ENCODE measurements at places on chromosomes 3 and 15.

DNA sequence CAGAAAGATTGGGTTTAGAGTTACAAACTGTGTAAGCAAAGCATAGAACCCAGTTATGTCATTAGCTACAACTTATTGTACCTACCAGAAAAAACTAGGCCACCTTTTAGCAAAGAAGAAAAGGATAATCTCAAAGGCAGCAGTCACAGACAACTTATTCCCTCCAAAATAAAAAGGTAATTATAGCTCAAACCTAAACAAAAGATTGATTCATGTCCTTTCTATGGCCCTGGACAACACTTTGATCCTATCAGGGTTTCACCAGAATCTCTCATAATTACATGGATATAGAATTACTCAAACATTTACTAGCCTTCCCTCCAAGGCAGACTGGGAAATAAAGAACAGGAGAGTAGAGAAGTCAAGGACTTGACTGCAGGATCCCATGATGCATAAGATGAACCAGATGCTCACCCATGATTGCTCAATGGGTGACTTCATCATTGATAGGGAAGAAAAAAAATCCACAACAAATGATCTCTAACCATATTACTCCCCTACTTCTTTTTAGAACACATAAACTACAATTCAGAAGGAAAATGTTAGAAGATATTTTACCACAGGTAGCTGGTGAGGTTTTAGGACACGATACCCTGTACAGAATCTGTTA lies 17.4 kb downstream of the DET1 start:
- no peak for DNase-seq

DNA sequence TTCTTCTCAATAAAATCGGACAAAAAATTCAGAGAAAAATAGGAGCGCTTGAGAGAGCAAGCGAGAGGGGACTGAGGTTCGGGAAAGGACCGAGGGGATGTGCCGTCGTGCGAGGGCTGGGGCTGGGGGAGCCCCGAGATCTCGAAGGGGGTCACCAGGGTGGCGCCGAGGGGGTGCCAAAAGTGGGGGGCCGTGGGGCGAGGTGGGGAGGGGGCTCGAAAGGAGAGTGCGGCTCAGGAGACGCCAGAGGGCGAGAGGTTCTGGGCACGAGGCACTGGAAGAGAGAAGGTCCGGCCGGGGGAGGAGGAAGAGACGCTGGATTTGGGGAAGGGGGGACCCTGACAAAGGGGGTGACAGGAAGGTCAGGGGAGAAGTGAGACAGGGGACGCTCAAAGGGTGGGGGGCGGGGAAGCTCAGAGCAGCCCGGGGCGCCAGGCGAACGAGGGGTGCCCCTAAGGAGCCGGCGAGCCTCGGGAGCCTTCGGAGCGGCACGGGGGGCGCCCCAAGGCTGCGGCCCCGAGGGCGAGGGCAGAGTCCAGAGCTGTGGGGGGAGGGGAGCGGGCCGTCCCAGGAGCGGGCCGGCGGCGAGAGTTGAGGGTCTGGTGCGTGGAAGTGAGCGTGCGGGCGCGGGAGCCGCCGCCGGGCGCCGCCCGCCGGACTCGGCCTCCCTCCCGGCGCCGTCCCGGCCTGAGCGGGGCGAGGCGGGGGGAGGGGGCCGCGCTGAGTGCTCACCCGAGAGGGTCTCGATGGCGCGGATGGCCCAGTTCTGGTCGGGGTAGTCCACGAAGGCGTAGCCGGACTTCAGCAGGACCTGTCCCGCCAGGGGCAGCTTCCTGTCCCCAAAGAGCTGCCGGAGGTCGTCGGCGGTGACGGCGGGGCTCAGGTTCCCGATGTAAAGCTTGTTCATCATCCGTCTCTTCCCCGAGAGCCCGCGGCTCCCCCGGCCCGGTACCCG lies 514 bp downstream of the IGF2BP2 start:
- DNase-seq: no peak

GRCh38 chr3:67335813-67336212 lies 318.6 kb downstream of the SUCLG2 start:
- no peak for DNase-seq

DNA sequence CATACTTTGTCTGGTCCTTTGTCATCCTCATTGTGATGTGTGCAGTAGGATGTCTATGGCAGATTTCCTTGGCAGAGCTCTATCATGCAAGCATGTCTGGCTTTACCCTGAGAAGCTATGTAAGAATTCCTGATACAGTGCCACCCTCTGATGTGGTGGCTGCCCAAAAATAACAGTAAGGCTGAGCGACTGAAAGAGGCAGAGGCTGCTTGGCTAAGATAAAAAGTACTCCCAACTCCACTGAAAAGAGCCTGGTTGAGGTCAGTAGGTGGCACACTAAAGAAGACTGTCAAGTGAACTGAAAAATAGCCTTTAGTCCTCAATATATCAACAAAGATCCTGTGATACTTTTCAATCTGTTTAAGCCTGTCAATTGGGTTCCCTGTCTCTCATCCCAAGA lies 31.7 kb downstream of the BTLA start:
- DNase-seq: no peak

- DNase-seq: no peak
Measured at GRCh38 chr3:151839313-151839631, 25.4 kb downstream of the AADAC start.

- no peak for DNase-seq
Measured at GRCh38 chr3:100682056-100682853, 27.0 kb upstream of the TFG start.

DNA sequence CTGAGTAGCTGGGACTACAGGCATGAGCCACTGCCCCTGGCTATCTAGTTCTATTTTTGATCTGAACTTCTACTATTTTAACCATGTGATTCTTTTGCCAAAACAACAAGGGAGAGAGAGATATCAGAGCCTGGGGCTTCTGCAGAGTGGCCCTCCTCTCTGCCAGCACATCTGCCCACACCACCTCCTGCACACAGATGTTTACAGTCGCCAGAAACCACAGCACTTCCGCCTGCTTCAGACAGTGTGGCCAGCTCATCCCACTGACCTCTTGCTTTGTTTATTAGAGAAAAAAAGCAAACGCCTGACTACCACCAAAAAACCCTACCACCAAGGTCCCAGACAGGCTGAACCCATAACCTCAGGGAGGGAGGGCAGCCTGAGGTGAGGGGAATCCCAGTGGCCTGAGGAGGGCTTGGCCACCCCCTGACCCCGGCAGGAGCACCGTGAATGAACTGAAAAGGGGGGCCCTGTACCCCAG lies 85.9 kb upstream of the ABHD2 start:
- DNase-seq: no peak

GRCh38 chr3:44803298-44803697 lies 41.7 kb downstream of the KIF15 start:
- DNase-seq: no peak

- DNase-seq: no peak
Measured at GRCh38 chr3:10106919-10107318, 1.1 kb downstream of the FANCD2OS start.

DNA sequence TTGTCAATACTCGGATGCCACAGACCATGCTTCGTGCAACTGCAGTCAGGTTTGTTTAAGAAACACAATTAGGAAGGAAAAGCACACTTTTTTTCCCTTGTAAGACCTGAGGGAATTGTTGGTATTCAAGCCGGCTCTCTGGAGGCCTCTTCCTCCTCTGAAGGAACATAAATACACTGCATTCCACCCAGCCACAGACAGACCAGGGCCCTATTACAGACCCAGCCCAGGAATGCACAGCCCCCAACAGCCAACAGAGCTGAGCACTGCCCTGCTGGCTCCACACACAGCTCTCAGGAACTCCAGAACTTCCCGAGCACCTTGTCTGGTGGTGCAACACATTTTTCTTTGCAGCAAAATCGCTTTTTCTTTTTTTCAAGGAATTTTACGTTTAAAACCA lies 488.7 kb upstream of the PROK2 start:
- no peak for DNase-seq

- no peak for DNase-seq
Measured at GRCh38 chr15:40364251-40364650, 6.2 kb downstream of the DISP2 start.

- DNase-seq: no peak
Measured at GRCh38 chr3:74080056-74080461, 455.3 kb upstream of the PDZRN3 start.

GRCh38 chr15:70950953-70951352 lies 58.3 kb downstream of the LRRC49 start:
- DNase-seq: no peak

GRCh38 chr3:110849064-110849463 lies 222.6 kb upstream of the NECTIN3 start:
- no peak for DNase-seq

GRCh38 chr15:60699845-60700244 lies 220.9 kb upstream of the ICE2 start:
- DNase-seq: no peak

DNA sequence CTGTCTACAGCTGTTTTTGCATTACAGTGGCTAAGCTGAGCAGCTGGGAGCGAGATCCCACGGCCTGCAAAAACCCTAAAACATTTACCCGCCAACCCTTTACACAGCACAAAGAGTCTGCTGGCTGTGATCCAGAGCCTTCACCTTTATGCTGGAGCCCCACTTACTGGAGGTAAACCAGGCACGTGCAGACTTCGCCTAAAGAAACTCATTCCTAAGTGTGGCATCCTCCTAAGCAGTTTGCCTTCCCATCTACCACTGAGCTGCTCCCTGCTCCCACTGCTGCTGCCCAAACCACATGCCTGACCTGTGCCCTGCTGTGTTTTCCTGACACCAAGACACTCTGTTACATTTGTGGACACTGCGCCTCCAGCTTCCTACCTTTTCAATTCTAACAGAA lies 53.0 kb downstream of the CHSY1 start:
- no peak for DNase-seq

DNA sequence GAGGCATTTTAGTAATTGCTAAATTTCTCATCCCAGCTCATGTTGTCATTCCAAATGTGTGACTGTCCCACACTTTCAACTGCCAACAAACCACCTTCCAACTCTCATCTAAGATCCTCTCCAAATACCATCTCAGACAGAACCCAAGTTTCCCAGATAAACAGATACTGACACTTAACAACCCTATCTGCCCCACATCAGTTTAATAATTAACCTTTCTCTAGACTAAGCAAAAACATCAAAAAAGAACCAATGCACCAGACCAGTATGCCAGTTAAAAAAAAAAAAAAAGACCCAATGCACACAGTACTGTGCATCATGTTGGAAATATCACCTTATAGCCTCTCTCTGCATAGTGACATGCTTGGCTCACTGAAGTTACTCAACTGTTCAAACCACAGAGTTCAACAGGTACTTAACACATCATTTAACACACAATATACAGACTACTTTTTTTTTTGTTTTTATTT lies 5.5 kb downstream of the SFMBT1 start:
- DNase-seq: no peak

DNA sequence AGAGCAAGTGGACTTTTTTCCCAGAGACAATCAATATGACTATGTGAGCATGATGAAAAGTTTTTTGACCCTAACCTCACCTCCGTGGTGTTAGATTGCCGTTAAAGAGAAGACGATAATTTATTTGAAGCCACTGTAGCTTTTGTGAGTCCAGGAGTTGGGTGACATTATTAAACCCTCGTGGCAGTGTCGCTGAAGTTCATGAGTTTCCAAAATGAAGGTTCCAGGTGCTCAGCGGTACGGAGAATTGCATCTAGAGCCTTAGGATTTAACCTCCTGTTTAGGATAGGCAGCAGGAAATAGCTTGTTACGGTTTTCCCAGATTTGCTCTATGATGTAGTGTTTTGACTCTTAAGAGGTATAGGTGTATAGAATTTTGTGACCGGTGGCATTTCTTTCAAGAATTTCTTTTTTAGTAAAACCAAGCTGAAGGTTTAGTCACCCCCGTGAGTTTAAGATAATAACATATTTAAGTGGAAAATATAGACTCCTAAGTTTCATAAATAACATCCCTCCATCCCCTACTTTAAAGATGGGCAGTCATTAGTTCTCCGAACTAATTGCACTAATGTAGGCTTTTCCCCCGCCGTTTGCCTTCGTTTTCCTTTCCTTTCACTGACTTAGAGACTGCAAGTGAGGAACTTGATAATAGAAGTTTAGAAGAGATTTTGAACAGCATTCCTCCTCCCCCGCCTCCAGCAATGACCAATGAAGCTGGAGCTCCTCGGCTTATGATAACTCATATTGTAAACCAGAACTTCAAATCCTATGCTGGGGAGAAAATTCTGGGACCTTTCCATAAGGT lies 2.0 kb downstream of the SMC4 start:
- DNase-seq: no peak

GRCh38 chr3:26964836-26965235 lies 342.3 kb downstream of the LRRC3B start:
- DNase-seq: no peak

DNA sequence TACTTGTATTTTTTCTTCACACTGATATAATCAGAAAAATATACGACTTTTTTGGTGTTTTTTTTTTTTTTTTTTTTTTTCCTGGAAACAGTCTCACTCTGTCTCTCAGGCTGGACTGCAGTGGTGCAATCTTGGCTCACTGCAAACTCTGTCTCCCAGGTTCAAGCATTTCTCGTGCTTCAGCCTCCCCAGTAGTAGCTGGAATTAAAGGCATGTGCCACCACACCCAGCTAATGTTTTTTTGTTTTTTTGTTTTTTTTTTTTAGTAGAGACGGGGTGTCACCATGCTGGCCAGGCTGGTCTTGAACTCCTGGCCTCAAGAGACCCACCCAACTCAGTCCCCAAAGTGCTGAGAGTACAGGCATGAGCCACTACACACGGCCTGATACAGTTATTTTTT lies 20.8 kb upstream of the DNAAF4 start:
- DNase-seq: no peak

GRCh38 chr15:71800835-71801745 lies 9.3 kb upstream of the NR2E3 start:
- DNase-seq: no peak

DNA sequence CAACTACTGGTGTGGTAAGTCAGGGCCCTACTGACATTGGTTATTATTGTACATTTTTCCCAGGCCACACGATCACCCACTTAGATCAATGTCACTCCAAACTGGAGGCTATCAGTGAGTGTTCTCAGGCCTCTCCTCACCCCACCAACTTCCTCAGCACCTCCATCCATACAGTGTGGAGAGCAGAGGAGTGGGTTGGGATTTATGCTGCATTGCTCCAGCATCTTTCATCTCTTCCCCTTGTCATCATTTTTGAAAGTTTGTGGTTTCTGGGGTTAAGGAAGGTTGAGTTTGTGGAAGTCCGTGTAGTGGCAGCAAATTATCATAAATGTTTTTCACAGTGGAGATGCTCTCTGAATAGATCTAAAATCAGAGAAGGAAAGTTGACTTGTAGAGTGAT lies 60.2 kb downstream of the TLNRD1 start:
- DNase-seq: no peak

DNA sequence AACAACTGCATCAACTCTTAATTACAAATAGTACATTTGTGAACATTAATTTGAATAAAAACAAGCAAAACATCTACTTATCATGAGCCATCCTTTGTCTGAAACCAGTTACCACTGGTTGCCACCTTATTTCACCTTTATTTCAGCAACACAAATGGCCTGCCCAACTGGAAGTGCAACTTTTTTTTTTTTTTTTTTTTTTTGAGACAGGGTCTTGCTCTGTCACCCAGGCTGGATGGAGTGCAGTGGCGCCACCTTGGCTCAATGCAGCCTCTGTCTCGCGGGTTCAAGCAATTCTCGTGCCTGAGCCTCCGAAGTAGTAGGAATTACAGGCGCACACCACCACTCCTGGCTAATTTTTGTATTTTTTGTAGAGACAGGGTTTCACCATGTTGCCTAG lies 13.1 kb downstream of the WDR82 start:
- DNase-seq: no peak

GRCh38 chr3:39130693-39131265 lies 22.6 kb downstream of the CSRNP1 start:
- no peak for DNase-seq

All from stimulated activated CD8-positive, alpha-beta memory T cell treated with anti-CD3 and anti-CD28 coated beads, Interleukin-7, amount 100 ng/mL, for 4 hours (primary cell).